GM13976 (cell line): ENCODE measurements at places on chromosomes 11 and 22.
A peak's percentile ranks its signal among the peaks of the same experiment; 100 is the strongest.

DNA sequence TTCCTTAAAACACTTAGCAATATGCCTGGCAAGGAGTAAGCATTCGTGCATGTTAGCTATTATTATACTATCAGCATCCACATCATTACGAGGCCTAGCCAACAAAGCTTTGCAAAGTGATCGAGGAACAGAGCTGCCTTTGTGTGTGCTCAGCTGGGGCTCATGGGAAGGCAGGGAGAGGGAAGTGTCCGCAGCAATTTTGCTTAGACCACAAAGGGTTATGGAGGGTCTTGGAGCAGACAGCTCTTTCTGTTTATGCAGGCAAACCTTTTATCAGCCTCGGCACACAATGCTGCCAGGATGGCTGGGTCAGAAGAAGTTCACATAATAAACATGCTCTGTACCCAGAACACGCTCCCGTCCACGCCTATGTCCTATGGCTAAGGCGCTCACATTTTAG, 10.9 kb upstream of the DKK3 start:
- DNase-seq: no peak

DNA sequence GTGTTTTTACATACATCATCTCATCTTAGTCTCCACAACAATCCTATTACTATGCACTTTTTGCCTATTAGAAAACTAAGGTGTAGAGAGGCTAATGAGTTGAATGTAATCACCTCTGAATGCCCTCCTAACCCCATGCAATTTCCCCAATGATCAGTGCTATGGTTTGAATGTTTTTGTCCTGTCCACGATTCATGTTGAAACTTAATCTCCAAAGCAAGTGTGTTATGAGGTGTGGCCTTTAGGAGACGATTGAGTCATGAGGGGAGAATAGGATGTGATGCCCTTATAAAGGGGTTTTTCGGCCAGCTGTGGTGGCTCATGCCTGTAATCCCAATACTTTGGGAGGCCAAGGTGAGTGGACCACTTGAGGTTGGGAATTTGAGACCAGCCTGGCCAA, 2.0 kb upstream of the CCDC73 start:
- no peak for DNase-seq

DNA sequence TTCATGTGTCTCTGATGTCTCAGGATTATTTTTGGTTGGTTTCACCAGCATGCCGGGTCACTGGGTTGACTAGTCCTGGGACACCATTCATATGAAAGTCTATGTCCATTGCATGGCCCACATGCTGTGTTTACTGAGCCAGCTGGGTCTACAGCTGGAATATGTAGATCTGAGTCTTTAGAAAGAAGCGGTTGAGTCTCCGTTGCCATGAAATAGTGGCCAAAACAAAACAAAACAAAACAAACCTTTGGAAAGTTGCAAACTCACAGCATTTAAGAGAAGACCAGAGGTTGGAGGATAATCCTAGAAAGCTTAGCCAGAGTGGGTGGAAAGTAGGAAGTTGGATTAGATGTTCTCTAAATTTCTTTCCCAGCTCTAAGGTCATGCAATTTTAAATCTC, 191.8 kb upstream of the NTM start:
- no peak for DNase-seq

- DNase-seq: no peak
These were observed 34.0 kb downstream of the SLC22A12 start for GRCh38 chr11:64624883-64625481.

DNA sequence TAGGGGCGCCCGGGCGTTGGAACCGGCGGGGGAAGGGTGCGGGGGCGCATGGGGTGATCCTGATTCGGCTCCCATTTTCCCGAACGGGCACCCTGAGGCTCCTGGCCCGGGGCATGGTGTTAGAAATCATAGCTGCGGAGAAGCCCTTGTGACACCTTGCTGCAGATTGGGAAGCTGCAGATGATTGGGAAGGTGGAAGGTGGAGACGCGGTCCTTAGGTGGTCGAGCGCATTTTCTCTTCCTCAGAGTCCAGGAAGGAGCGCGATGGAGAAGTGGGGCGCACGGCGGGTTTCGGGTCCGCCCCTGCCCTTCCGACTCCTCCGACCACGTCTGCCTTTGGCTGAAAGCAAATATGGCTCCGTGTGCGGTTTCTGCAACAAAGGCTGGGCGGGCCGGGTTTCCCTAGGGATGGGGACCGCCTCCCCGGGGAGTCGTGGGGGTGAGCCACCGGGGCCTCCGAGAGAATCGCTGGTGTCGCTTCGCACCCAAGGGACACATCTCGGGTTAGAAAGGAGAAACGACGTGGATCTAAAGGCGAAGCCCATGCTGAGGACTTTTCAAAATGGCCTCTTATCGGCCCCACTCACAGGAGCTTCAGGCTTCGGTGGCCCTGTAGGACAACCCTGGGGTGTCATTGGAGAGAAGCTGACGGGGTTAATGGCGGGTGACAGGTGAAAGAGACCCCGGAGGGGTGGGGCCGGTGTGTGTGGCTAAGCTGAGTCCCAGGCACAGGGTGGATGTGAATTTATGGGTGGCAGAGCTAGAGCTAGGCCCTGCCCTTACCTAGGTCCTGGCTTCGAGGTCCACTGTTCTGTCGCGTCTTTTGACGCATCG, 707 bp upstream of the FTH1 start:
- DNase-seq: peak; percentile 70

DNA sequence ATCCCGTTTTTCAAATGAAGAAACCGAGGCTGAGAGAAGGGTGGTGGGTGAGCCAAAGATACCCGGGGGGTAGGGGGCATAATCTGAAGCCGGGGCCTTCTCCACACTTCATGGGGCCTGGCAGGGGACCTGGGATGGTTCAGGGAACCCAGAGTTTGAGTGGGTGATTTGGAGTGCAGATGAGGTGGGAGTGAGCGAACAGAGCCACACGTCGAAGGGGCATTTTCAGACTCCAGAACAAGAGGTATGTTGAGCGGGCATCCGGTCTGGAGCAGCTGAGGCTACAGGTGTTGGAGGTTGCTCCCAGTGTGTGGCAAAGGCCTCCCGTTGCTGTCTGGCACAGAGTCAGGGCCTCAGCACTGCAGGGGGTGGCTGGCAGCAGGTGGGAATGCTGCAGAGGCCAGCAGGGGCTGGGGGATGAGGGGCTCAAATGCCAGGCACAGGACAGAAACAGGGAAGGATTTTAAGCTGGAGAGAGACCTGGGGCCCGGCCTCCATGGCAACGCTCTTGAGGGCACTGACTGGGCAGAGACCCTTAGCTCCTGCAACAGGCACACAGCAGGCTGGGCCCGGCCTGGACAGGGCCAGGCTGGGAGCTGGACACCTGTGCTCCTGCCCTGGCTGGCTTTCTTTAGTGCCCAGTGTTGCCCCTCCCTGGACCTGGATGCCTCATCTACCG, 46.2 kb downstream of the WNT11 start:
- no peak for DNase-seq

GRCh38 chr11:86743223-86744118, 56.9 kb upstream of the PRSS23 start:
- DNase-seq: no peak

GRCh38 chr22:19514831-19515565, 9.2 kb downstream of the CLDN5 start:
- DNase-seq: no peak

GRCh38 chr11:126431401-126432064, 76.0 kb downstream of the ST3GAL4 start:
- no peak for DNase-seq

DNA sequence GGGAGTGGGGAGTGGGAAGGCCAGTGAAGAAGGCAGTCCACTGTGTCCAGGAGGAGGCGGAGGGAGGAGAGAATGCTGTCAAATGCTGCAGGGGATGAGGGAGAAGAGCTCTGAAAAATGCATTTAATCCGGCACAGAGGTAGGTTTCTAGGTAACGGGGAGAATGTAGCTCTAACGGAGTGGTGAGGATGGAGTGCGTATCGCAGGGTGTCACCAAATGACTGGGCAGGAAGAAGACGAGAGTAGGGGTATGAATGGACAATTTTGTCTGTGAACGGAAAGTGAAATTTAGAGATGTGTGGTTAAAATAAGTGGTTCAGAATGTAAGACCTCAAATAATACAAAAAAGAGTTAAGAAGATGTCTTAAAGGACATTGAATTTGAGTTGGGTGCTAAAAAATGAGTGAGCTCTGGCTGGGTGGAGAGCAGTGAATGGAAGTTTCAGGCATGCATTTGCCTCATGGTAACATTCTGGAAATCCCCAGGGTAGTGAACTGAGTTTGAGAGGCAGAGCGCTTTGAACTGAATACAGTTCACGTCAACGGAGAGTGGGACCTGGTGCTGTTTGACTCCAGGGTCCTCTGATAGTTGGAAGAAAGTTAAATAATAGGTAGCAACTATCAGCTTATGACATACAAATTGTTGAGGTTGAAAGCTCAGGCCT, 81.3 kb upstream of the CADM1 start:
- DNase-seq: peak; percentile 68

GRCh38 chr11:64084951-64085710, 49.4 kb downstream of the FLRT1 start:
- DNase-seq: no peak

- no peak for DNase-seq
These were observed 3.4 kb upstream of the KCTD17 start for GRCh38 chr22:37048133-37048532.
